ENCODE measurements at places on chromosomes 13 and 19. TPM values are rescaled to one million over a fixed set of nuclear protein-coding genes. Genes with fewer than 3 reads are reported as not detected.
A peak's percentile ranks its signal among the peaks of the same experiment; 100 is the strongest.

Gene PNKP
- total RNA-seq: 273 TPM

Gene ADM5
- 5.6 TPM for total RNA-seq

- no peak overlapping the region for H3K4me3 ChIP-seq
- H3K27me3 ChIP-seq: no peaks in the 10 kb centered on the region
- H3K4me1 ChIP-seq: no peaks in the 10 kb centered on the region
- no peak overlapping the region for H3K27ac ChIP-seq
These were observed 216.4 kb downstream of the POSTN start for GRCh38 chr13:37382146-37382545.

Gene F10
- not detected for total RNA-seq

Gene CCDC194
- 3.8 TPM for total RNA-seq

GRCh38 chr19:51688671-51689571 lies 4.2 kb upstream of the SPACA6 start:
- H3K36me3 ChIP-seq: no peaks in the 10 kb centered on the region
- DNase-seq: no peak
- H3K27ac ChIP-seq: no peak overlapping the region
- H3K4me1 ChIP-seq: peaks cover 15% of the 10 kb centered on the region
- H3K4me3 ChIP-seq: no peak overlapping the region

DNA sequence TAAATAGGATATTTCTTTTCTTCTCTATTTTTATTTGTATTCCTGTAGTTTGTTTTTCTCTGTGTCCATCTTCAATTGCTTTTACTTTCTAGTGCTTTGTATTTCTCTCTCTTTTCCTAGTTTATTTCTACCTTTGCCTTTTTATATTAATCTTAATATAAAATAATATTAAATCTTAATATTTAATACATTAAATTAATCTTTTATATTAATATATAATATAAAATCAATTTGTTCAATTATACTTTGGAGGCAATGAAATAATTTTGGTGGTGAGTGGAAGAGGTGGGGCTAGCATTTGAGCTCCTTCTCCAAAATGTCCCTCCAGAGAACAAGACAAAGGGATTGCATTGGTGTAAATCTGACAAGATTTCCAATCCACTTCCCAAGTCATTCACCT lies 6.3 kb upstream of the CPB2 start:
- H3K27ac ChIP-seq: no peak overlapping the region
- H3K4me3 ChIP-seq: no peak overlapping the region
- H3K4me1 ChIP-seq: no peaks in the 10 kb centered on the region
- no peaks in the 10 kb centered on the region for H3K27me3 ChIP-seq
- H3K36me3 ChIP-seq: no peaks in the 10 kb centered on the region
- DNase-seq: no peak

DNA sequence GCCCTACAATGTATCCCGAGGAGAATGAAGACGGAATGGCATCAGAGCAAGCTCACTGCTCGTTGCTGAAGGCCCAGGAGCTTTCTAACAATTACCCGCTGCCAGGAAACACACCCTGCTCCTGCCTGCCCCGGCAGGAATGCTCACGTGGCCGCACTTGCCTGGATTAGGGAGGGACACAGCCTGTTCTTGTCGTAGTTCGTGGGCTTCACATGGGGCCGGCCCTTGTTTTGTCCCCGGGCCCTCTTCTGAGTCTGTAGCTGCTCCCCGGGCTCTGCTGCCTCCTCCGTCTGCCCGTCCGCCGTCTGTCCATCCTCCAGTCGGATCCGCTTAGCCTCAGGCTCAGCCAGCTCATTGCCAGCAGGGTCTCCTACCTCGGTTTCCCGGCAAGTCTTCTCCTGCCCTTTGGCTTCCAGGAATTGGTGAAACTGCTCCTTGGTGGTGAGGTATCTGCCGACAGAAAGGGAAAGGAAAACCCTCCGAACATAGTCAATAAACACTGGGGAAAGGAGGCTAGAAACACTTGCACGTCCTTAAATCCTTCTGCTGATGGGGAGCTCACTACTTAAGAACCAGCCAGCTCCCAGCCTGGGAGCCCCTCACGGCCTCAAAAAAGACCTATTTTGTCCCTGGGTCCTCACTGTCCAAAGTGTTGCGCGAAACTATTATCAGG lies 941 bp downstream of the DUS3L start:
- peak overlapping the region; percentile 70 for H3K4me3 ChIP-seq
- DNase-seq: peak; percentile 34
- peaks cover 16% of the 10 kb centered on the region for H3K4me1 ChIP-seq
- no peaks in the 10 kb centered on the region for H3K27me3 ChIP-seq
- peak overlapping the region; percentile 97 for H3K27ac ChIP-seq

Gene TMEM161A
- 23.2 TPM for total RNA-seq

Gene ETV2
- 0.42 TPM for total RNA-seq

DNA sequence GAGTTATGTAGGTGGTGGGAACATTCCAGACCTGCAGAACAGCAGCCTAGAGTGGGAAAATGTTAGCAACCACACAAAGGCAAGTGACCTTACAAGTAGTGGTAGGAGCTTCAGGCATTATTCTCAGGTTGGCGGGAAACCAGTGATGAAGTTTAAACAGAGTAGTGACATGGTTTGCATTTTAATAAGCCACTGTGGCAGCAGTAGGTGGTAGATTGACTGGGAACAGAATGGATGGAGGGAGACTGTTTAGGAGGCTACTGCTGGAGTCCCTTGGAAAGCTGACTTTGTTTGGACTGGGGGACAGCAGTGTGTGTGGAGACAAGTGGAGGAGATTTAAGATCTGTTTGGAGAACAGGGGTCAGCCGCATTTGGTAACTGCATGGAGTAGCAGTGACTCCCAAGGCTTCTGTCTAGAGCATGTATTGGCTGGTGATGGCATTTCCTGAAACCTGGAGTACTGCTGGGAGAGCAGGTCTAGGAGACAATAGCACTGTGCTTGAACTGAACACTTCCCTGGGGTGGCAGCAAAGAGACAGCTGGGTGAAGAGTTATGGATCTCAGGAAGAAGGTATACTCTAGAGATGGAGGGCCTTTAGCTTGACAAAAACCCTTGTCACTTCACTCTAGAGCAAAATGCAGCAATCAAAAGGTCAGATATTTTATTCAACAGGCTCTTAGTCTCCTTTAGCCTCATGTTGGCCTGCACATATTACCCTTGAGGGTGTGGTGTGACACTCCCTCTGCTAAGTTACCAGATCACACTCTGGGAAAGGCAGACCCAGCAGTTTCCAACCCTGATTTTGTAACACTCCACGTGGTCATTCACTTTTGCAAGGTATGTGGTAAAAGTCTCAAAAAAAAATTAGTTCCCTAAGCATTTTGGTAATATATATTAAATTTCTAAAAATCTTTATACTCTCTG lies 70.3 kb downstream of the DHRS12 start:
- H3K36me3 ChIP-seq: peaks cover 8% of the 10 kb centered on the region
- H3K27ac ChIP-seq: no peak overlapping the region
- no peaks in the 10 kb centered on the region for H3K27me3 ChIP-seq
- no peaks in the 10 kb centered on the region for H3K4me1 ChIP-seq
- H3K4me3 ChIP-seq: no peak overlapping the region
- DNase-seq: no peak

- H3K27me3 ChIP-seq: no peaks in the 10 kb centered on the region
- H3K36me3 ChIP-seq: no peaks in the 10 kb centered on the region
- no peak overlapping the region for H3K27ac ChIP-seq
These were observed 48.3 kb upstream of the C1QTNF9B start for GRCh38 chr13:23945612-23946011.

- H3K36me3 ChIP-seq: no peaks in the 10 kb centered on the region
- no peak overlapping the region for H3K4me3 ChIP-seq
- H3K27ac ChIP-seq: no peak overlapping the region
- H3K27me3 ChIP-seq: no peaks in the 10 kb centered on the region
- peaks cover 23% of the 10 kb centered on the region for H3K4me1 ChIP-seq
These were observed 2.3 kb upstream of the ASF1B start for GRCh38 chr19:14138576-14139265.

GRCh38 chr19:2536461-2536860 lies 60.5 kb downstream of the GADD45B start:
- no peak for DNase-seq
- no peak overlapping the region for H3K27ac ChIP-seq
- no peaks in the 10 kb centered on the region for H3K36me3 ChIP-seq
- H3K4me3 ChIP-seq: no peak overlapping the region
- H3K4me1 ChIP-seq: no peaks in the 10 kb centered on the region

GRCh38 chr19:49383599-49383998 lies 4.5 kb upstream of the KASH5 start:
- H3K4me3 ChIP-seq: no peak overlapping the region
- no peak overlapping the region for H3K27ac ChIP-seq
- H3K36me3 ChIP-seq: no peaks in the 10 kb centered on the region
- no peaks in the 10 kb centered on the region for H3K27me3 ChIP-seq
- peaks cover 2% of the 10 kb centered on the region for H3K4me1 ChIP-seq

Gene CEACAM21
- 18.9 TPM for total RNA-seq

Gene LGI4
- 0.59 TPM for total RNA-seq

GRCh38 chr13:102873653-102874052 lies 27.8 kb downstream of the ERCC5 start:
- DNase-seq: no peak
- H3K36me3 ChIP-seq: peaks cover 60% of the 10 kb centered on the region
- H3K27ac ChIP-seq: no peak overlapping the region

DNA sequence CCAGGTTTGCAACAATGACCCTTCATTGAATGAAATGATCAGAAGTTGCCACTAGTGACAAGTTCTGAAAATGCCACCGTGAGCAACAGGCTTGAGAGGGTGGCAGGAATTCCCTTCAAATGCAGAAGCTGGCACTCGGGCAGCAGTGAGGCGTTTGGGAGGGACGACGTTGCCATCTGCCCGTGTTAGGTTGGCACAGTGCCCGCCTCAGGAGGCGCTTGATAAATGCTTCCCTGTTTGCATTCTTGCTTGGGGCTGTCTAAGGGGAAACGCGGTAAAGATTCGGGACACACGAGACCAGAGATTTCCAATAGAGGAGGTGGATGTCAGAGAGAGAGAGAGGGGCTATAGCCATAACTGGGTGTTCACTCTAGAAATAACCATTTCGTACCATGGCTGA lies 101.9 kb downstream of the TEX29 start:
- DNase-seq: no peak
- no peak overlapping the region for H3K4me3 ChIP-seq
- H3K36me3 ChIP-seq: no peaks in the 10 kb centered on the region
- no peak overlapping the region for H3K27ac ChIP-seq
- H3K27me3 ChIP-seq: no peaks in the 10 kb centered on the region
- H3K4me1 ChIP-seq: no peaks in the 10 kb centered on the region

DNA sequence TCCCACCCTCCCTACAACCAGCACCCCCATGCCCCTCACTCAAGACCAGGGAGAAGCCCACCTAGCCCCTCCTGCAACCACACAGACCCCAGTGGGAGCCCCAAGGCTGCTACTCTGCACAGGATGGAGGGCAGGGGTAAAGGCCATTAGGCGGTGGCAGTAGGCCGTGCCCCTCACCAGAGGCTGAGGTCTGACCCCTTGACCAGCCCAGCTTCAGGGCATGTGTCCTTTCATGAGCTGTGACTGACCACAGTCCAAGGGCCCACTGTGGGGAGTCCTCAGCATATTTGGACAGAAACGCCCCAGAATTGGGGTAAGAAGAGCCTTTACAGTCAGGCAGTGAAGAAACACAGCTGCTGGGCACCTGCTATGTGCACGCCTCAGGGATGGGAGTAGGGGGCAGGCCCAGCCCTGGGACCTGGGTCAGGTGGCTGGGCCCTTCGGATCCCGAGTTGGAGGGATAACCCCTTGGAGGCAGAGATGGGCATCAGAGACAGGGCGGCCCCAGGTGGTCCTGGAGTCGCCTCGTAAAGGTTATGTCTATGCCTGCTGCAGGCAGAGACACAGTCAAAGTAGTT lies 1.7 kb upstream of the RPS5 start:
- no peaks in the 10 kb centered on the region for H3K27me3 ChIP-seq
- no peak overlapping the region for H3K4me3 ChIP-seq
- DNase-seq: no peak
- H3K4me1 ChIP-seq: peaks cover 39% of the 10 kb centered on the region
- H3K27ac ChIP-seq: peak overlapping the region; percentile 94

DNA sequence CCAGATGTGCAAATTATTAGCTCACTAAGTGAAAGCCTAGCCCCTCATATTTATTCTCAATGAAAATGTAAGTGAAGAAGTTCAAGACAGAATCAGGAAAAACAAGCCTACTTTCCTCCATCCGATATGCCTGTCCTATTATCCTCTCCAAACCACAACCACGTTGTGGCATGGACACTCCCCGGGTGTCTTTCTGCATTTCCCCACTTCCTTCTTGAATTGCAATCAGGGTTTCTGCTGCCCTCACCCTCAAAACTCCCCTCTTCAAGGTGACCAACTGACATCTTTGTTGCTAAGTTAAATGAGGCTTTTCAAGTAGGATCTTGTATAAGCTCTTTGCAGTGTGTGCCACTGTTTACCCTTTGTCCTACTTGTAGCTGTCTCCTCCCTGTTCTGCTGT lies 11.8 kb downstream of the SLC25A30 start:
- no peak overlapping the region for H3K4me3 ChIP-seq
- no peak for DNase-seq
- H3K27me3 ChIP-seq: no peaks in the 10 kb centered on the region
- H3K4me1 ChIP-seq: no peaks in the 10 kb centered on the region
- H3K36me3 ChIP-seq: peaks cover 11% of the 10 kb centered on the region

DNA sequence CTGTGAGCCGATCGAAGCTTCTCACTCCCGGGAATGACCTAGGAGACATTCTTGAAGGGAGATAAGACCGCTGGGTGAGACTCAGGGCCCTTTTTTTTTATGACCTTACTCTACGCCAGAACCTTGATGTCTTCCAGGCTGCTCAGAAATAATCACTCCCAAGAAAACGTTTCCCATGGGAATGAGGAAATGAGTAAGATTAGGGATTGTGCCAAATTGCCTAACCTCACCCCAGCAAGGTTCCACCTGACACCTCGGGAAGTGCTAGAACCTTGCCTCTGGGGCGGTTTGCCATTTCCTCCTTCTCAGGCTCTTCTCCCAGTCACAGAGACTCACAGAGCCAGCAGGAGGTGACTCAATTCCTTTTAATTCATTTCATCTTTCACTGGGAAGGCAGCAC lies 2.3 kb downstream of the SLC46A3 start:
- H3K36me3 ChIP-seq: peaks cover 5% of the 10 kb centered on the region
- DNase-seq: no peak
- H3K4me1 ChIP-seq: peaks cover 18% of the 10 kb centered on the region
- H3K27me3 ChIP-seq: no peaks in the 10 kb centered on the region
- H3K27ac ChIP-seq: no peak overlapping the region
- H3K4me3 ChIP-seq: no peak overlapping the region

DNA sequence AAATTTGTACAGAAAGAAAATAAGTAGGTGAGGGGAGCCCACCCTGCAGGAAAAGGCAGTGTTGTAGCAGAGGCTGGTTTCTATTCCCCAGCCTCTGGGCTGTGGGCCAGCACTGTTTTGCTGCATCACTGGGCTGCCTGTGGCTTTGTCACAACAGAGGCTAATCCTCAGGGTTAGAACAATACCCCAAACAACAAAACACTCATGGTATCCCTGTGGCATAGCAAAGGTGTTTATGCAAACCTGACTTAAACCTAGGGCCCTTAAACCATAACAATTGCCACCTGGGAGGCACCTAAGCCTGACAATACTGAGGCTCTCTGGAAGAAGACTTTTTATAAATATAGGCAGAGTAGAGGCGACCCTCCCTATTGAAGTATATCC lies 314.7 kb downstream of the OLFM4 start:
- H3K27me3 ChIP-seq: no peaks in the 10 kb centered on the region
- no peaks in the 10 kb centered on the region for H3K36me3 ChIP-seq
- no peaks in the 10 kb centered on the region for H3K4me1 ChIP-seq
- no peak overlapping the region for H3K4me3 ChIP-seq
- H3K27ac ChIP-seq: no peak overlapping the region
- DNase-seq: no peak

- H3K4me1 ChIP-seq: no peaks in the 10 kb centered on the region
- H3K36me3 ChIP-seq: no peaks in the 10 kb centered on the region
- H3K27ac ChIP-seq: no peak overlapping the region
These were observed 40.0 kb downstream of the COL4A1 start for GRCh38 chr13:110266983-110267382.

- H3K4me1 ChIP-seq: peaks cover 65% of the 10 kb centered on the region
- H3K4me3 ChIP-seq: no peak overlapping the region
- no peak for DNase-seq
- no peaks in the 10 kb centered on the region for H3K36me3 ChIP-seq
These were observed 12.0 kb upstream of the LAIR1 start for GRCh38 chr19:54376610-54377285.

Gene ZNF256
- total RNA-seq: 19.0 TPM

All from B cell (primary cell).